ENCODE measurements at places on chromosomes 2 and 18. TPM values are rescaled to one million over a fixed set of nuclear protein-coding genes. Genes with fewer than 3 reads are reported as not detected.

DNA sequence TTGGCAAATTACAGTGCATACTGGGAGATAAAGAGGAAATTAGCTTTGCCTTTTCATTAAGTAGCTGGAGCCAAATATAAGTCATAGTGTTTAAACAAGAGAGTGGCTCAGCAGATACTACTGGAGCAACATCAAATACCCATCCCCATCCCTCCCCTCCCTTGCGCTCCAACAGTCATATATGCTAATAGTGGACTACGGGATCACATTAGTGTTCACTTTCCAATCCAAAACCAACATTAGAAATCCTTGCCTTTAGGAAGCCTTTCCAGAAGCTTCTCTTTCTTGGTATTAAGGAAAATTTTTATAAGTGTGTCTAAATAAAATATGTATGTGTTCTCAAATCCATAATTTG, 1669.3 kb downstream of the SUCLG1 start:
- H3K36me3 ChIP-seq = no peaks in the 10 kb centered on the region
- H3K4me1 ChIP-seq = no peaks in the 10 kb centered on the region
- no peaks in the 10 kb centered on the region for H3K27me3 ChIP-seq
- DNase-seq = no peak
- no peak overlapping the region for H3K27ac ChIP-seq

DNA sequence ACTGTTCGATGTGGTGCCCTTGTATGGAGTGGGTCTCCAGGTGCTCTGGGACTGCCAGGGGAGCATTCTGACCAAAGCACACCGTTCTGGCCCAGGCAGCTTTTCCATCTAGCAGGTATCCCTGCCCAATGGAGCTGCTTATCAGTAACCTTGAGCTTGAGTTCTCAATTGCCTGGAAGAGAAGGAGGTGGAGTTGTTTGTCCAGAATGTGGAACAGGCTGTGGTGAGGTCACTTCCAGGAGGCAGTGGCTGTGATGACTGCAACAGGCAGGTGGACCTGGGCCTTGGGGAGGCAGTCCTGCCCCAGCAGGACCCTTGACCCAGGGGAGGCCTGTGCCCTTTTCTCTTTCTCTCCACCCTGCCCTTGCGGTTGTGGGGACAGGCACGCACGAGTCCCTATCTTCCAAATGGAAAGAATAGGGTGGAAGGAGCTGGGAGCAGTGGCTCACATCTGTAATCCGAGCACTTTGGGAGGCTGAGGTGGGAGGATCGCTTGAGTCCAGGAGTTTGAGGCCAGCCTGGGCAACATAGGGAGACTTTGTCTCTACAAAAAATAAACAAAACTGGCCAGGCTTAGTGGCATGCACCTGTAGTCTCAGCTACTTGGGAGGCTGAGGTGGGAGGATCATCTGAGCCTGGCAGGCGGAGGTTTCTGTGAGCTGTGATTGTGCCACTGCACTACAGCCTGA, 66.2 kb upstream of the MCFD2 start:
- no peak overlapping the region for H3K4me3 ChIP-seq
- DNase-seq = no peak
- H3K36me3 ChIP-seq = peaks cover 6% of the 10 kb centered on the region
- H3K27ac ChIP-seq = no peak overlapping the region

GRCh38 chr2:222024932-222025880, 273.6 kb downstream of the PAX3 start:
- H3K4me1 ChIP-seq = no peaks in the 10 kb centered on the region
- no peak for DNase-seq
- H3K27ac ChIP-seq = no peak overlapping the region
- no peaks in the 10 kb centered on the region for H3K27me3 ChIP-seq
- H3K4me3 ChIP-seq = no peak overlapping the region
- no peaks in the 10 kb centered on the region for H3K36me3 ChIP-seq

DNA sequence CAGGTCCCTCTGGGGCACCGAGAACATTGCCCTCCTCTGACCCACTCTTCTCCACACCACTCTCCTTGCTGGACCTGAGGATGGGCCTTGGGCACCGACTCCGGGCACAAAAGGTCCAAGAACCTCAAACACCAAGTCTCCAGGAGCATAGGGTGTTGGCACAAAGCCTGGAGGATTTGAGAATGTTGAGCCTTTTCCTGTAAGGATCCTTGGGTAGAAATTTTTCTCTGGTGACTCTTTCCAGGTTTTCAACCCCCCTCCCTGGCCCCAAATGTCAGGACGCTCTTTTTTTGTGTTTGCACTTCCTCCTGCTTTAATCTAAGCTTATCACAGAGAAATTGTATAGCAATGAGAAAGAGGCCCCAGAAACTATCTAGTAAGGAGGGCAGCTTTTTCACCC, 9.2 kb downstream of the SPR start:
- no peaks in the 10 kb centered on the region for H3K36me3 ChIP-seq
- no peak overlapping the region for H3K27ac ChIP-seq
- DNase-seq = no peak
- no peaks in the 10 kb centered on the region for H3K4me1 ChIP-seq
- H3K27me3 ChIP-seq = peaks cover 74% of the 10 kb centered on the region

DNA sequence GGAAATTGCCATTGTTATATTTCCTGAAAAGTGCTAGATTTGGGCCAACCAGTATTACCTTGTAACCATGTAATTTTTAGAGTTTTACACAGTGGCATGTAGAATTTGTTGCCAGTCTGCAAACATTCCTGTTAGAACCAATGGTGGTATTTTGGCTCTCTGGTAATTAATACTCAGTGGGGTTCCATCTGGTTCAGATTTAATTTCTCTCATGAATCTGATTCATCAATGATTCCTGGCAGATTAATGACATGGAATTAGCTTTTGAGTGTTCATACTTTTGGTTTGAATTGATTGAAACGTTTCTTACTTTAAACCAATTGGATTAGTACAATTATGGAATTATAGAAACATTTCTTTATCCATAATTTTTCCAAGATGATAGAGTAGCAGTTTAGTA, 93.2 kb downstream of the MC4R start:
- H3K27ac ChIP-seq = no peak overlapping the region
- H3K36me3 ChIP-seq = no peaks in the 10 kb centered on the region
- H3K4me1 ChIP-seq = no peaks in the 10 kb centered on the region
- DNase-seq = no peak
- H3K27me3 ChIP-seq = no peaks in the 10 kb centered on the region

DNA sequence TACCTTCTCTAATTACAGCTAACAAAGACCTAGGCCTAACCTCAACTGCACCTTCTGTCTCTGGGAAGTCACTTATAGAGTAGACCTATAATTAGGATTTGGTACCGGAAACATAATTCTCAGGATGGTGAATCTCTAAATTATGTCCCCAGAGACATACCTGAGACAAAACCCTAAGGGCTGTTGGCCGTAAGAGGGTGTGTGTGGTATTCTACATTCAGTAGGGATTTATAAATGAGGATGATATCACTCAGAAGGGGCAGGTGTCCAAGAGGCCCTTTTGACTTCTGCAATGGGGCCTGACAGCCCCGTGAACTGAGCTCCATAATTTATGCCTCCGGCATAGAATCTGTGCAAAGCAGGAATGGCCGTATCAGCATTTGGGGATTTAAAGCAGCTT, 13.5 kb upstream of the DARS1 start:
- no peak overlapping the region for H3K4me3 ChIP-seq
- H3K27me3 ChIP-seq = no peaks in the 10 kb centered on the region
- H3K36me3 ChIP-seq = no peaks in the 10 kb centered on the region
- no peaks in the 10 kb centered on the region for H3K4me1 ChIP-seq

Gene CNTNAP5
- total RNA-seq = not detected

Gene IMPA2
- 12.2 TPM for total RNA-seq

DNA sequence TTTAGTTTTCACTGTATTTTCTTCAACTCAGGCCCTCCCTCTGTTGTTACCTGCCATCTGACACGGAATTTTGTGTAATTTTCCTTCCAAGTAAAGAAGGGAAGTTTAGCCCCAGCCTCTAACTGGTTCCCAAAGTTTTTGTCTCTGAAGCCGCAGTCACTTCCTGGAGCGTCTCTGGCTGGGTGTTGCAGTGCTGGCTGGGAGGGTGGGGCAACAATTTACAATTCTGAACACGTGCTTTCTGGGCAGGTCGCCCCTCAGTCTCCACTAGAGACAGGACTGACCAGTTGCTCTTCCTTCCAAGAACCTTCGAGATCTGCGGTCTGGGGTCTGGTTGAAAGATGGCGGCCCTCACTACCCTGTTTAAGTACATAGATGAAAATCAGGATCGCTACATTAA, 3.5 kb downstream of the CNDP2 start:
- H3K4me1 ChIP-seq = peaks cover 47% of the 10 kb centered on the region
- peak overlapping the region; percentile 93 for H3K27ac ChIP-seq
- peak overlapping the region; percentile 66 for H3K4me3 ChIP-seq
- H3K27me3 ChIP-seq = no peaks in the 10 kb centered on the region
- peak; percentile 36 for DNase-seq

Gene UGT1A8
- not detected for total RNA-seq

- H3K27me3 ChIP-seq = peaks cover 7% of the 10 kb centered on the region
- DNase-seq = no peak
- no peaks in the 10 kb centered on the region for H3K4me1 ChIP-seq
- H3K27ac ChIP-seq = no peak overlapping the region
- no peaks in the 10 kb centered on the region for H3K36me3 ChIP-seq
These were observed 441.5 kb upstream of the POU3F3 start for GRCh38 chr2:104412384-104412783.

Gene PARD3B
- 0.92 TPM for total RNA-seq

Gene CPO
- not detected for total RNA-seq

- H3K27ac ChIP-seq = no peak overlapping the region
- no peaks in the 10 kb centered on the region for H3K4me1 ChIP-seq
- H3K36me3 ChIP-seq = no peaks in the 10 kb centered on the region
- H3K27me3 ChIP-seq = no peaks in the 10 kb centered on the region
- no peak for DNase-seq
These were observed 200.0 kb downstream of the TSN start for GRCh38 chr2:121955426-121955825.

DNA sequence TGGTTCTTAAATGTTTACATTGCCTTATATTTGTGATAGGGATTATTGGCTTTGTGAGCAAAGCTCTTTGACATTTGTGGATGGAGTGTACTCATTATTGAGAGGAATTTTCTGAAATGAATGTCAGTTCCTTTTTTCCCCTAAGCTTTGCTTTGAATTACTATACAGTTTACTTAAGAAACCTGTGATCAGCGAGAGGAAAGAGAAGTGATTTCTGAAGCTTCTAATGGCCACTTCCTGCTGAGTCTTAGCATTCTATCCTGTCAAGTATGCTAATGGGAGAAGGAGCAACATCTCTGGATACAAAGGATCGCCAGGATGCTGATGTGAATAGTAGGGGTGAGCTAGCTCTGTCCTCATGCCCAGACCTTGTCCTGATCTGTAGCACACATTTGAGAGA, 47.8 kb upstream of the MGAT5 start:
- peak overlapping the region; percentile 24 for H3K27ac ChIP-seq
- H3K27me3 ChIP-seq = no peaks in the 10 kb centered on the region
- H3K4me1 ChIP-seq = peaks cover 32% of the 10 kb centered on the region

DNA sequence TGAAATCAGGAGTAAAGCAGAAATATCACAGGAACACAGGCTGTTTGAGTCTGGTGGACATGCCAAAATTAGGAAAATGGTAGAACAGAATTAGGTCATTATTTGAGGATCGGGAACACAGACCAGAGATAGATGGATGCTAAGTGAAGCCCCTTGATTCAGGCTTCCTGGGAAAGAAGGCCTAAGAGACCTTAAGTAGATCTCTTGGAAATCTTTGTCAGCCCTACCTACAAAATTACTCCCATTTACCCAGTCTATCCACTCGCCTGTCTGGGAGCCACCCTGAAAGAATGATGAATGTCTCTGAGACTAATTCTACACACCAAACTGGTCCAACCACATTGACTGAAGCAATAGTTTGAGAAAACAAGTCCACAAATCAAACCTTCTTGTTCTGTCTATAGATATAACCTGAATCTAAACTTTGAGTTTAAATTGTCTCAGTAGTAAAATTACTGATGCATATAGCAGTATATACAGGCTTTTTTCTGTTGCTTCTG, 36.6 kb upstream of the TANK start:
- H3K4me3 ChIP-seq = no peak overlapping the region
- DNase-seq = no peak
- H3K27ac ChIP-seq = no peak overlapping the region
- no peaks in the 10 kb centered on the region for H3K36me3 ChIP-seq

DNA sequence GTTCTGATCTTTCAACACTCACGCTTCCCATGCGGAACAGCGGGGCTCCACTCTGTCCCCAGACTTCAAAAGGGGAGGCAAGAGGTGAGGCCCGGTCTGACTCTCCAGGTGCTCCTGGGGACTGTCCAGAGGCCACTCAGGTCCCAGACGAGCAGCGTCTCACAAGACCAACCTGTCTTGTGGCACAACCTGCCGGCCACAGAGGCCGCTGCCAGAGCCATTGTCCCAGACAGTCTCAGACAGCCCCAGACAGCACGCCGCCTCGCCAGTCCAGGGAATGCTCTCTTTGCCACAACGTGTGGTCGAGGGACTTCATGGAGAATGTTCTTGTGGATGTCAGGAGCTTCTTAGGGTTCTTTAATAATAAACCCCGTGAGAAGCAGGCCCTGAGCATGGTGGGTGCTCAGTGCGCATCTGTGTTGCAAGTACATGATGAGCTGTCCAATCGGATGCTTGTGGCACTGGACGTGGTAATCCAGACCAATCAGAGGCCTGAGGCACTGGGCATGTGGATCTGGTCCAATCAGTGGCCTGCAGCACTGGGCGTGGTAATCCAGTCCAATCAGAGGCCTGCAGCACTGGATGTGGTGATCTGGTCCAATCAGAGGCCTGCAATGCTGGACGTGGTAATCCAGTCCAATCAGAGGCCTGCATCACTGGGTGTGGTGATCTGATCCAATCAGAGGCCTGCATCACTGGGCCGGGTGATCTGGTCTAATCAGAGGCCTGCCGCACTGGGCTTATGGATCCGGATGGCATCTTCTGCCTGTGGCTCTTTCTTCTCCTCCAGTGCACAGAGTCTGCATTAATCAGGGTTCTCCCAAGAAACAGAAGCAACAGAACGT, 76.4 kb downstream of the TMEM18 start:
- DNase-seq = no peak
- no peak overlapping the region for H3K27ac ChIP-seq
- no peaks in the 10 kb centered on the region for H3K36me3 ChIP-seq

Gene PCARE
- total RNA-seq = not detected

GRCh38 chr2:7722212-7722910, 805.1 kb downstream of the RNF144A start:
- no peak for DNase-seq
- no peaks in the 10 kb centered on the region for H3K27me3 ChIP-seq
- H3K4me1 ChIP-seq = peaks cover 10% of the 10 kb centered on the region
- no peaks in the 10 kb centered on the region for H3K36me3 ChIP-seq

DNA sequence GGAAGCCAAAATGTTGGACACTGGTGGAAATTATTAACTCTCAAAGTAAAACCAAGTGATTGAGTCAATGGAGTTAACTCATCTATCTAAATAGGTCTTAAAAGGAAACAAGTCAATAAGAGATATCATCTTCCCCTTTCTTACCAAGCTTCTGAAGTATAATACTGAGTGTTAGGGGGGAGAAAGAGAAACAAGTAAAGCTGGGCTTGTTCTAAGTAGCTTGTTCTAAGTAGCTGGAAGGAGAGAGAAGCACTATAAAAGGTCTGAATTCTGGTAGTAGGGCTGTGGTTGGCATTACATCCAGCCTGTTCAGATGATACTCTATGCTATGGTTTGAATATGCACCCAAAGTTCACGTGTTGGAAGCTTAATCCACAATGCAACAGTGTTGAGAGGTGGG, 26.8 kb downstream of the YES1 start:
- no peak overlapping the region for H3K27ac ChIP-seq
- H3K4me1 ChIP-seq = peaks cover 2% of the 10 kb centered on the region
- no peaks in the 10 kb centered on the region for H3K36me3 ChIP-seq
- no peaks in the 10 kb centered on the region for H3K27me3 ChIP-seq

Measured in T-cell (primary cell).